ENCODE measurements at places on chromosomes 5 and 9. TPM values are rescaled to one million over a fixed set of nuclear protein-coding genes. Genes with fewer than 3 reads are reported as not detected.

ZNF367 gene
- total RNA-seq: 2.2 TPM

ARL14EPL gene
- 0.47 TPM for total RNA-seq

DNA sequence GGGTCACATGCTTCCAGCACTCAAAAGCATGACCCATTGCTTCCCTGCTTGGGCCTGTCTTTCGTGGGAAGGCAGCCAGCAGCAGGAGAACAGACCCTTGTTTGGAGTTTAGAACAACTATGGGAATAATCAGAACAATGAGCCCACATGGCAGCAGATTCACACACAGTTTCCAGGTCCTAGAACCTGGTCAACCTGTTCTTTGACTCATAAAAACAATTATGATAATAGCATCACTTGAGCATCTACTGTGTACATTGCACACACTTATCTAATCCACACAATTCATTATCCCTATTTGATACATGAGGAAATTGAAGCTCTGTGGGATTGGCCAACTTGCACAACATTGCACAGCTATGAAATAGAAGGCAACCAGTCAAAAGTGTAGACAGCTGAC is 41.7 kb downstream of the KLF4 start:
- DNase-seq: no peak

DNA sequence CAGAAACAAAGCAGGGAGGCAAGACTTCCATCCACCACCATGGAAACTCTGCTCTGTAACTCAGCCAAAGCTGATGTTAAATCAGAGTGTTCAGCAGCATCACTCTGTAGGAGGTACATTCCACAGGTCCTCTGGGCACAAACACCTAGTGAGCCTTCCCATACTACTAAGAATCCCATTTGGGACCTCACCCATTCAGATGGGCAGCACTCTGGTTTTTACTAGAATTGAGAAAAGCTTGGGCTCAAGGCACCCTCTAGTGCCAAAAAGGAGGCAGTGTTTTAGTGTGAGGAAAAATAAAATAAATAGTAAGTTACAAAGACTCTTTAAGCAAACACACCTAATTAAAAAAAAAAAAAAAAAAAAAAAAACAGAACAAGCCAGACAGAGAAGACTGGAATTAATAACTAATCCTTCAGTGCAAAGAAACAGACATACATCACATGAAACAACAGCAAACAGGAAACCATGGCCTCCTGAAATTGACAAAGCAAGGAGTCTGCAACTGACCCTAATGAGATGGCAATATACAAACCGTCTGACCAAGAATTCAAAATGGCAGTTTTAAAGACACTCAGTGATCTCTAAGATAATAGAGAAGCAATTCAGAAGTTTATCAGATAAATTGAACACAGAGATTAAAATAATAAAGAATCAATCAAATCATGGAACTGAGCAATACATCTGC is 159.5 kb downstream of the GNA14 start:
- DNase-seq: peak; percentile 25

- no peak for DNase-seq
Measured at GRCh38 chr9:93823245-93824072, 131.7 kb downstream of the BARX1 start.

DNA sequence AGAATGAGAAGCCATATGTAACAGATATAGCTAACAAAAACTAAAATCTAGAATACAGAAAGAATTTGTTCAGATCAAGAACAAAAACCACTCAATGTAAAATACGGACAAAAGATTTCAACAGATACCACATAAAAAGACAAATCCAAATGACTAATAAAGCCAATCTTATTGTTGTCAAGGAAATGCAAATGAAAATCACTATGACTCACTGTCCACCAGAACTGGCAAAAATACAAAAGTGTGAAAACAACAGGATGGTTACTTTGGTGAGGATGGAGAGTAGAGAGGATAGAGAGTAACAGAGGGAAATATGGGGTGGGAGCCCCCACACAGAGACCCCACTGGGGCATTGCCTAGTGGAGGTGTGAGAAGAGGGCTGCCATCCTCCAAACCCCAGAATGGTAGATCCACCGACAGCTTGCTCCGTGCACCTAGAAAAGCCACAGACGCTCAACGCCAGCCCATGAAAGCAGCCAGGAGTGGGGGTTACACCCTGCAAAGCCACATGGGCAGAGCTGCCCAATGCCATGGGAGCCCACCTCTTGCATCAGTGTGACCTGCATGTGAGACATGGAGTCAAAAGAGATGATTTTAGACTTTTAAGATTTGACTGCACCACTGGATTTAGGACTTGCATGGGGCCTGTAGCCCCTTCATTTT is 15.2 kb upstream of the RHOBTB3 start:
- peak; percentile 49 for DNase-seq

- no peak for DNase-seq
Measured at GRCh38 chr5:40356248-40356647, 323.5 kb upstream of the PTGER4 start.

GRCh38 chr9:35395706-35396101 is 94.2 kb upstream of the RUSC2 start:
- peak; percentile 61 for DNase-seq

DNA sequence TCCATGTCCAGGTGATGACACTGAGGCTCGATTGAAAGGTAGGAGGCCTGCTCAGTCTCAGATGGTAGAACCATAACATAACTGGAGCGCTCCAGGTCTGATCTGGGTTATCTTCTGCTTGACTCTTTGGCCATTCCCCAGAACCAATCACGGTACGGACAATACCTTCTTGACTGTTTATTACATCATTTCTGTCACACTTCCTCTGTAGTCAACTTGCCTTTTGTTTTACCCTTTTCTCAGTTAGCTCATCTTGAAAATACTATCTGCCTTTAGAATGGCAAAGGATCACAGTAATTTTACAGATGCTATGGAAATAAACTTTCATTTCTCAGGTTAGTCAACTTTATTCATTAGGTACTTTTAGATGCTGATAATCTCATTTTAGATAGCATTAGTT is 22.4 kb downstream of the GLRA1 start:
- no peak for DNase-seq

DNA sequence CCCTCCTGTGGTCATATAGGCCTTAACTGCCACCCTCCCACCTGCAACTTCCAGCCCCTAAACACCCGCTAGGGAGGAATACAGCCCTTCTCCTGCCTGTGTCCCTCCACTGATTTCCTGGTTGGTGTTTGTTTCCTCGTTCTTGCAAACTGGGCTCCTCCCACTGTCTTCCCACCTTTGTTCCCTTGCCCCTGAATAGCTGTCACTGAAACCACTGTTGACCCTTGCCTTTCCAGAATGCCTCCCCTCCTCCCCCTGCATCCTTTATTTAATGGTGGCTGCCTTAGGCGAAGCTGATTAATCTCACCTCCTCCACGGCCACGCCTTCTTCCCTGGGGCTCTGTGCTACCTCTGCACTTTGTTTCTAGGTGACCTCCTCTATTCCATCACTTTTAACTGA is 626.7 kb downstream of the BNC2 start:
- DNase-seq: no peak

DNA sequence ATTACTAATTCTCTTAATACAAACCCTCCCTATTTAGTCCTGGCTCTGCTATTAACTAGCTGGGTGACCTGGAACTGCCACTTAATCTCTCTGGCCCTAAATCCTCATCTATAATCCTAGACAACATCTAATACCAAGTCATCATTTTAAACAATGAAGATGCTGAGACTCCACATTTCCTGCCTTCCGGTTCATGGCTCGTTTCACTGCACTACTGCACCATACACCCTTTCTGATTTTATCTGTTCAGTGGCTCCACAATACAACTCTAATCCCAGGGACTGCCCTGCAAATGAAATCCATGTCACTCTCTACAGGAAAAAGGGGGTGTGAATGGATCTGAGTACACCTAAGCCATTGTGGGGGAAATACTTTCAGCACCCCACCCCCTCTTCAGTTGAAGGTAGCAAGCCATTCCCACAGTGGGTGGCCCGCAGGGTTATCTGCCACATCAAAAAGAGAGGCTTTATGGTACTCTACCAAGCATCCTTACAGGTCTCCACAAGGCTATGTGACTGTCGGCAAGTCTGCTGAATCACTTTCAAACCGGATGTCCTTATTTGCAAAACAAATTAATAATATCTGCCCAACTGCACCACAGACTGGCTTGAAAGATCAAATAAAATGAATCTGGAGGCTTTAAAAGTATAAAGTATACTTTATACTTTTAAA is 89.5 kb downstream of the EPB41L4A start:
- DNase-seq: no peak

- no peak for DNase-seq
Measured at GRCh38 chr9:124429530-124429867, 14.3 kb upstream of the PSMB7 start.

DNA sequence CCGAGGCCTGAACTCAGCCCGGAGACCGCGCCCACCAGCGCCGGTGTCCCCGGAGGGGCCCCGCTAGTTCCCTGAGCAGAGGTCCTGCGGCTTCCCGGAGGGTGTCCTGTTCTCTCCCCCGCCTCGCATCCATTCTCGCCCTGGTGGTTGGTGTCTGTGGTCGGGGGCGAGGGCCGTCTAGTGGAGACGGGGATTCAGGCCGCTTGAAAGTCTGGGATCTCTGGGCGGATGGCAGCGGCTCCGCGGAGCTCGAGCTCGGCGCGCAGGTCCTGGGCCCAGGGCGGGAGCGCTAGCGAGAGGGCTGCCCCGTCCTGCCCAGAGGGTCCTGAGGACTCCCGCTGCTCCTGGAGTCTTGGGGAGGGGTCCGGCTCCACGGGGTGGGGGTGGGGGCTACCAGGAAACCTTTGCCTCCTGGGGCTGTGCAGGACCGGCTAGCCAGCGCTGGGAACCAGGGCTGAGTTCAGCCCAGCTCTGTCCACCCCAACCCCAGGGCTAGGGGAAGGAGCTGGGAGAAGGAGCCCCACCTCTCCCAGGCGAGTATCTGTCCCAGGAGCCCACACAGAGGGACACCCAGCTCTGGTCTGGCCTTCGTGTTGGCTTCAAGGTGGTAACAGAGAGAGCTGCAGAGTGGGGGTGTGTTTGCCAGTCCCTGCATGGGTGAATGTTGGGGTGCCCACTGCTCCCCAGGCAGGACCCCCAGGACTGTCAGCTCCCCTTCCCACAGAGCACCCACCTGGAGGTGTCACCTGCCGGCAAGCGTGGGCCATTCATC is 4.0 kb downstream of the TOR4A start:
- no peak for DNase-seq

DNA sequence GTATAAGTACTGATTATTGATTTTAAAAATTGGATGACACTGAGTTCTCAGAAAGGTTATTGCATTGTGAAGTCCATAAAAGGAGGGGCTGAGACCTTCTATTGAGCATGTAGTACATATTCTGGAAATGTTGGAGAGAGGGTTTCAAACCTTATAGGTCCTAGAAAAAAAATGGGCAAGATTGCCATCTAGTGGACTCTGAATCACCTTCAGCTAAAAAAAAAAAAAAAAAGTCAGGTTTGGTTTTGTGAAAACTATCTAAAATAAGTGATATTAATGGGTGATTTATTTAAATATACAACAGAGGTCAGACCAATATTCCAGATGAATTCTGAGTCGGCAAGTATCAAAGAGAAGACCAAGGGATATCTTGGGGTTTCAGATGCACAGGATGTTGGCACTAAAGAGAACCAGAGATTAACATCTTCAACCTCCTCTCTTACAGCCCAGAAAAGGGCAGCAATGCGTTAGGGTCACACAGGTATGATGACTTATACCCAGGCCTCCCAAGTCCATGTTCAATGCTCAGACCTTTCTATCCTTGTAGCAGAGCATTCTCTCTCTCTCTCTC is 109.8 kb upstream of the NMUR2 start:
- peak; percentile 28 for DNase-seq

- peak; percentile 36 for DNase-seq
Measured at GRCh38 chr9:18531136-18532065, 57.4 kb downstream of the ADAMTSL1 start.

DNA sequence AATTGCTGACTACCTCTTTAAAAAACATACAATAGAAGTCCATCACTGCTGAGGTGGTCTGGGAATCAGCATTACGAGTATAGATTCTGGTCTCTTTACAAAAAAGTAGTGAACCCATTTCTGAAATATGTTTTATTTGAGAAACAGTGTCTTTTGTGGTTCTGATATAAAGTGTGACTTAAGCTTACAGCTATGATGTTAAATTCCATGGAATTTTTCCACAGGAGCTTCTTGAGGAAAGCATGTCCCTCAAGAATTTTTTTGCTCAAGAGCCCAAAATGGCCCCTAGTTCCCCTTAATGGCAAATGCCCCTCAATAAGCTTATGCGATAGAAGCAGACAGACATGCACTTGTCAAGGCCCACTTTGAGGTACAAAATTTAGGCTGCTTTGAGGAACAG is 265.7 kb downstream of the FAM170A start:
- DNase-seq: no peak

DNA sequence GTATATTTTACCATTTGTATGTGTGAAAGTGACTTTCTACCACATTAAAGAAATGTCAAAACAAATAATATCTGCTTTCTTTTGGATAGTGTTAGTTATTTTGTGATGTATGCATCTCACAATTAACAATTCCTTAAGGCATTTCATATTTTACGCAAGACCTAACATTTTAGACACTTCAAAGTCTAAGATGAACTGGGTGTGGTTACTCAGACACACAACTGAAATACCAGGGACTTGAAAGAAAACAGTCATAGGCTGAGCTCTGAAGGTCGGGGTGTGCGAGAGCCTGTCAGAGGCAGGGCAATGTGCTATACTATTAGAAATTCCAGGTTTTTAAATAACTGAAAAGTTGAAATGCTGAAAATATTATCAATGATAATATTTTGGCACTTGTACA is 44.5 kb upstream of the ZNF622 start:
- DNase-seq: no peak

DNA sequence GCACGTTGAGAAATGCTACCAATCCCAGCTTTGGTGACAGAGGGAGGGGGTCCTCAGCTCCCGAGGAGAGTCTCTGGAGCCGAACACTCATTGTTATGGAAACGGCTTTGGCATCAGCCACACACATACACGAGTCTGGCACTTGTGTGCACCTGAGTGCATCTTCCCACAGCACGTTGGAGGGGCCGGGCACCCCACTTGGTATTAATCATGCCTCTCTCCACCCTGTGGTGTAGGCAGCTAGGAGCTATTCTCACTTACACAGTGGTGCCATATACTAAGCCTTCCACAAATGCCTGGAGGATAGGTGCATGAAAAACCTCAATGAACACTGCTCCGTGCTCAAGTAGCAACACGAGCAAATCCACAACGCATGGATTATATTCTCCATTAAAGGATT is 133.9 kb upstream of the PANK3 start:
- no peak for DNase-seq

- DNase-seq: peak; percentile 78
Measured at GRCh38 chr5:9468060-9468388, 77.9 kb downstream of the SEMA5A start.

GRCh38 chr9:9319007-9319406 is 1293.8 kb downstream of the PTPRD start:
- DNase-seq: no peak

DNA sequence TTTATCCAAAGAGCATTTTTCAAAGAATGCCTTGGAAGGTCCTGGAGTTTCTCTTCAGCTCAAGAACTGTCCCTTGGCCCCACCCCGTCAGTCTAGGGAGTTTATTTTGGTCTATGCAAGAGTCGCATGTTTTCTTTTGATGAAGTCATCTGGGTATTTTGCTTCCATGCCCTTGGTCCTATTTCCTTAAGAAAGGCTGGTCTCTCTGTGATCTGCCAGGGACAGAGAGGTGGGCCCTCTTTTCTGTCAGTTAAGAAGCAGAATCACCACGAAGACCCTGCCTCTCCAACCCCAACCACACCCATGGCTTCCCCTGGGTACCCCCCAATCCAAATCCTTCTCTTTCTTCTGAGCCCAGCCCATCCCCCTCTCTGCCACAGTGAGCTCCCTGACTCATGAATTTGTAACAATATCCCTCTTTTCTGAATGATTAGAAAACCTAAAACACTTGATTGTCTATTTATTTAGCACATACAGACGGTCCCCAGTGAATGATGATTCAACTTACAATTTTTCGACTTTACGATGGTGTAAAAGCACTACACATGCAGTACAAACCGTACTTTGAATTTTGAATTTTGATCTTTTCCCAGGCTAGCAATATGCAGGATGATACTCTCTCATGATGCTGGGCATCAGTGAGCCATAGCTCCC is 163.5 kb upstream of the ADRA1B start:
- DNase-seq: peak; percentile 64
